Left ventricle myocardium superior (tissue), 1 donor: ENCODE measurements at places on chromosomes 12 and 14. TPM values are rescaled to one million over a fixed set of nuclear protein-coding genes. Genes with fewer than 3 reads are reported as not detected.
A peak's percentile ranks its signal among the peaks of the same experiment; 100 is the strongest.

Gene FERMT2
- 116 TPM for total RNA-seq

Gene LPAR5
- total RNA-seq: 8.6 TPM

Gene OR4E2
- not detected for total RNA-seq

Gene DCP1B
- 1.7 TPM for total RNA-seq

Gene ANKRD33
- total RNA-seq: not detected

Gene CMA1
- 0.47 TPM for total RNA-seq

Gene LRR1
- 5.8 TPM for total RNA-seq

Gene BMP4
- 7.1 TPM for total RNA-seq

Gene PDZRN4
- total RNA-seq: 0.22 TPM

Gene TAS2R42
- total RNA-seq: not detected

DNA sequence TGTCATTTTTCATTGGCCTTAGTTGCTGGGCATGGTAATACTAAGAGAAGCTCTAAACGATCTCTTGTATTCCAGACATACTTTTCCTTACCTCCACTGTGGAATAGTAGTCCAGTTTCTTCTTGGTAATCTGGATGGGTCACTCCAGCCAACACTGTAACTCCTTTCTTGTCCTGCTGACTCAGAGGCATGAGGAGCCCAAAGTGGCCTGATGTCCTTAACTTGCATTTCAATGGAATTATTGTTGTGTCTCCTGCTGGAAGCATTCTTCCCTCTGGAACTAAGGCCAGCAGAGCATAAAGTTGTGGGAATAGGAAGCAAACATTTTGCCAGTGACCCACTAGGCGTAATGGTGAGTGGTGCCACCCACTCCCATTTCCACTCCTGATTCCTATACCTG lies 33.1 kb downstream of the DAAM1 start:
- no peak for DNase-seq

GRCh38 chr12:15928870-15929571 lies 17.9 kb downstream of the DERA start:
- DNase-seq: peak; percentile 47

DNA sequence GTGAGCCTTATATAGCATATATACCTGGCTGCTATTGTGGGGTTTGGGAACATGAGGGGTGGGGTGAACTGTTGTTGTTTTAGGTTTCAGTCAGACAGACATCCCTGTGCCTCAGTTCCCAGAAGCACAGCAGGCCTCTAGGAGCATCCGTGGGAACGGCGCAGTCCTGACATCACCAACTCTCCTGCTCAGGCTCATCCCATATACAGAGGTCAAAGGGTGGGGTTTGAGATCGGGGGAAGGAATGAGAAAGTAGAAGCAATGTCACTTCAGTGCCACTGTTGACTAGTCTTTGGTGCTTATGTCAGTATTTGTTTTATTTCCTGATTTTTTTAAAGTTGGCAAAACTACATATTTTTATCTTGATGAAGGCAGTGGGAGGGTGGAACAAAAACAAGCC lies 43.1 kb upstream of the A2ML1 start:
- no peak for DNase-seq

DNA sequence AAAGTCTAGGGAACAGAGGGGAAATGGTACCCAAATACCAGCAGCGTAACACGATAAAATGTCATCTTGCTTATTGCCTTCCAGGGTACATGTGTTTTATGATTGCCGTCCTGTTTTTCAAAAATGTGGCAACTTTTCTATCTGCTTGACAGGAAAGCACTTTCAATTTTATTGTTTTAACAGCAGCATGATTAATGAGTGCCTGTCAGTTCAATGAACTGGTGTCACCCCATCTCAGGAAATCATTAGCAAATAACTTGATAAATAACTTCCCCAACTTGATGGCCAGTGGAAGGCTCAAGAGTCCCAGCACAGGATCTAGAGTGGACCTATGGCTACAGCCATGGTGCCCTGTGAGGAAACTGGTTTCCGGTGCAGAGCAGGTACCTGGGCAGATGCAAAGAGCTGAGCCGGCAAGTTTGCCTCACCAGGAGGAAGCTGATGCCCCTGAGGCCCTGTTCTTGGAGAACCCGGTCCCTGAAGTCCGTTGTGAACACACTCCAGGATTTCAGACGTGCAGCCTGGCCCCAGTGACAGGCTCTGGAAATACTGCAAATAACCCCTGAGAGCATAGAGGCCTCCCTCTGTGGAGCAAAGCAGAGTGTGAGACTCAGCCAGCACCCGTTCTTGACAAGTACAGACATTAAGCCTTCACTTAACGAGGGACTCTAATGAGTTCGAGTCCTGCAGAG lies 173.5 kb upstream of the SFSWAP start:
- DNase-seq: no peak

- no peak for DNase-seq
Measured at GRCh38 chr12:126432780-126433179, 1367.5 kb downstream of the AACS start.

- no peak for DNase-seq
Measured at GRCh38 chr12:100476013-100476751, 2.5 kb downstream of the NR1H4 start.

GRCh38 chr14:75306927-75307699 lies 28.5 kb downstream of the FOS start:
- DNase-seq: no peak

DNA sequence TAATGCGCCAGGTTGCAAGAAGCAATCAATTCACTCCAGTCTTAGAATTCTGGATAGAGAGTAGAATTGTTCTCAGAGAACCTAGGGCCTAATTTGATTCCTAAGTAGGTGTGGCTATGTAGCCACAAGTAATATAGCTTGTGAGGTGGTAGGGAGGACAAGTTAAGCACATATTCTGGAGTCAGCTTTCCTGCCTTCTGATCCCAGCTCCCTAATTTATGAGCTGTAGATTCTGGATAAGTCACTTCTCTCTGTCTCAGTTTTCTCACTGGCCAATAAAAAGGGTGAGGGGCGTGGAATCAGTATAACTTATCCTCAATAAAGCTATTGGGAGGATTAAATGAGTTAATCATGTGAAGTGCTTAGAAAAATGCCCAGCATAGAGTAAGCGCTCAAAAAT lies 3.0 kb upstream of the SNW1 start:
- no peak for DNase-seq

DNA sequence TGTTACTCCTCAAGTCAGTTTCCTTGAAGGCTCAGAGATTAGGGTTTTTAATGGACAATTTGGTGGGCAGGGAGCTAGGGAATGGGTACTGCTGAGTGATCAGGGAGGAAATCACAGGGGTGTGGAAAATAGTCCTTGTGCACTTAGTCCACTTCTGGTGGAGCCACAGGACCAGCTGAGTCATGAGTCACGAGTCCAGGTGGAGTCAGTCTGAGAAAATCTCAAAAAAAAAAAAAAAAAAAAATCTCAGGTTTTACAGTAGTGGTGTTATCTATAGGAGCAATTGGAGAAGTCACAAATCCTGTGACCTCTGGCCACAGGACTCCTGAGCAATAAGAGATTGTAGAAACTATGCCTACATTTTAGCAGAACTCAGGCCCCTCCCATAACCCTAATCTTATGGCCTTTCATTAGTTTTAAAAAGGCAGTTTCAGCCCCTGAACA lies 28.2 kb upstream of the AMN1 start:
- DNase-seq: no peak

GRCh38 chr12:66380769-66381535 lies 78.7 kb downstream of the HELB start:
- DNase-seq: no peak

DNA sequence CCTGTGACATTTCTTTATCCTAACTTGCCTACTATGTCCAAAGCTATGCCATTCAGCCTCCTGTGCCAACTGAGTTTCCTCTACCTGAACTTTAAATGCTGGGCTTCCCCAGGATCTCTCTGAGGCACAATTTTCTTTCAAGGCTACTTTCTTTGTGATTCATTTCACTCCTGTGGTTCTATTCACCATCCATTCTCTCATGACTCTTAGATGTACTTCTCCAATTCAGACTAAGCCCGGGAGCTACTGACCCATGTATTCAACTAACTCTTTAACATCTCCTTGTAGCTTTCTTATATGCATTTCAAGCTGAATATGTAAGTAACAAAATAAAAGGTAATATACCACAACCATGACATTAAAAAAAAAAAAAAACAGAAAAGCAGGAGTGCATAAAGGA lies 738.9 kb upstream of the USP15 start:
- no peak for DNase-seq

DNA sequence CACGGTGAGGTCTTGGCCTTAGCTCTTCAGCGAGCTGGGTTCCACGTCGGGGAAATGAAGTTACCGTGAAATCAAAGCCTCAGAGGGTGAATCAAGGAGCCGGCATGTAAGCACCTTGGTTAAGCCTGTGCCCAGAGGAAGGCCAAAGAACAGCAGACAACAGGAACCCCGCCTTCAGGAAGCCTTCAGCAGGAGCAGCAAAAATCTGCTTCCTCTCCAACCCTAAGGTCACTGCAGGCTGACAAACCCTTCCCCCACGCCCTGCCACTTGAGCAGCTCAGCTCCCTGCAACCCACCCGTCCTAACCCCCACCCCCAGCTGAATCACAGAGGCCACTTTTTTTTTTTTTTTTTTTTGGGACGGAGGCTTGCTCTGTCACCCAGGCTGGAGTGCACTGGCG lies 72.9 kb upstream of the LTA4H start:
- peak; percentile 44 for DNase-seq

GRCh38 chr14:79464468-79464867 lies 746.8 kb downstream of the DIO2 start:
- no peak for DNase-seq
